ENCODE measurements at places on chromosomes 5 and 9.
A peak's percentile ranks its signal among the peaks of the same experiment; 100 is the strongest.

- no peaks in the 10 kb centered on the region for H3K36me3 ChIP-seq
- H3K27ac ChIP-seq = no peak overlapping the region
- no peak overlapping the region for H3K4me3 ChIP-seq
- no peak for DNase-seq
- no peaks in the 10 kb centered on the region for H3K27me3 ChIP-seq
- peaks cover 7% of the 10 kb centered on the region for H3K4me1 ChIP-seq
Measured at GRCh38 chr5:68314465-68314864, 98.9 kb downstream of the PIK3R1 start.

- no peaks in the 10 kb centered on the region for H3K36me3 ChIP-seq
- H3K4me3 ChIP-seq = no peak overlapping the region
- H3K27me3 ChIP-seq = no peaks in the 10 kb centered on the region
- no peak overlapping the region for H3K27ac ChIP-seq
- DNase-seq = peak; percentile 35
Measured at GRCh38 chr5:4563400-4563799, 576.7 kb upstream of the ADAMTS16 start.

GRCh38 chr9:70998962-70999361, 122.5 kb downstream of the TRPM3 start:
- no peak overlapping the region for H3K4me3 ChIP-seq
- no peak overlapping the region for H3K27ac ChIP-seq
- no peaks in the 10 kb centered on the region for H3K4me1 ChIP-seq
- no peaks in the 10 kb centered on the region for H3K36me3 ChIP-seq
- no peak for DNase-seq

DNA sequence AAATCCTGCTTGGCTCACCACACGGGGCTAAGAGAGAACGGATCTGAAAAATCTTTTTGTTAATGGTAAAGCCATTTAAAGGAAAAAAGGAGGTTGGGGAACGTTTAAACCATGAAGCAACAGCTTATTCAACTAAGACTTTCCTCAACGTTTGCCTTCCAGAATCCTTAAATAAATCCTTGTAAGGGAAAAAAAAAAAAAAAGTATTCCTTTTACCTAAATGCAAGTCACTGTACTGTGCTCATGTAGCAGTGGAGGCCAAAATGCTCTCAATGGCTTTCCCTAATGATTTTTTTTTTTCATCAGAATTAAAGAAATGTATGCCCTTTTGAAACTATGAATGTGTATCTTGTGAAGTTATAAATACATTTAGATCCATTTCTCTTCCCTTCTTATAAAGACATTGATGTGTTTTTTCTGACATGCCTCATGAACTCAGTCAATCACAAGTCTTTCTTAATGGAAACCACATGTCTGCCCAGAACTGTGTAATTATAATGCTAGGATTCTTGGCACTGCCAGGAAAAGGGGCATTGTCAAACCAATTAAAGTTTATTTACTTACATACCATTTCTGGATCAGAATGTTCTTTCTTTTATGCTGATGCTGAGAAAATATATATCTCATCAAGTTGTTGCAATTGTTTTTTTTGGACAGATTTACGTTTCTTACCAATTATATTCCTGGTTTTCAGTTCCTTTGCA, 107.5 kb downstream of the EBF1 start:
- no peak for DNase-seq
- H3K27ac ChIP-seq = no peak overlapping the region
- no peaks in the 10 kb centered on the region for H3K36me3 ChIP-seq
- peaks cover 3% of the 10 kb centered on the region for H3K4me1 ChIP-seq

DNA sequence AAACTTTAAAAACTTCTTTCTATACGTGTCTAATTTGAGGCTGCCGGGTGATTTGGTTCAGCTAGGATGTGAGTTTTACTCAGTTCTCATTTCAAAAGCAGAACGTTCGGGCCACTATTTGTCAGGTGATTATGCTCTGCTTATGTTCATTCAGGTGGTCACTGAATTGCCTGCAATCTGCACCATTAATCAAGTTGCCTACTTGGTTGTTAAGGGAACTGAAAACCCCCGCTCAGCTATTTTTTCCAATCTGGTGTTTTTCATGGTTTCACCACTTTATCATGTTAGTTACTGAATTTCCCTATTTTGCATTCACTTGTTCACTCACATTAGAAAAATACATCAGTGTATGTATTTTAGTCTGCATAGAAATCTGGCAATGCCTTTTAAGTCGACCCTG, 523.0 kb downstream of the CSNK1G3 start:
- no peak overlapping the region for H3K4me3 ChIP-seq
- no peaks in the 10 kb centered on the region for H3K27me3 ChIP-seq
- no peak for DNase-seq
- no peaks in the 10 kb centered on the region for H3K4me1 ChIP-seq
- H3K27ac ChIP-seq = no peak overlapping the region

GRCh38 chr5:73694089-73694488, 68.1 kb downstream of the ARHGEF28 start:
- H3K27me3 ChIP-seq = no peaks in the 10 kb centered on the region
- no peaks in the 10 kb centered on the region for H3K36me3 ChIP-seq
- H3K4me3 ChIP-seq = no peak overlapping the region
- DNase-seq = no peak
- H3K4me1 ChIP-seq = peaks cover 32% of the 10 kb centered on the region

DNA sequence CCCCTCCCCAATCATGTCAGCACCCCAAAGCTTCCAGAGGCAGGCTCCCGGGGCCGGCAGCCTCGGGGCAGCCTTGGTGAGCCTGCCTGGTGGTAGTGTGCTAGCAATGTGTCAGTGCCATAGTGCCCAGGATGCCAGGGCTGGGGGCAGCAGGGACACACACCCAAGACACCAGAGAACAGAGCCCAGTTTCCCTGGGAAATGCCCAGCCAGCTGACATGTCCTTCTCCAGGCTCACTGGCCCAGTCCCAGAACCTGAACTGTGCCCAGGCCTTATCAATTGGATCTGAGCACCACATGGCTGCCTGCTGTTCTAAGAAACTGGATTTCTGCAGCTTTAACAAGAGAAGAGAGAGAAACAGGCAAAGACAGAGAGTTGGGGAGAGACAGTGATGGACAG, 74.9 kb upstream of the LRRTM2 start:
- H3K36me3 ChIP-seq = no peaks in the 10 kb centered on the region
- no peak for DNase-seq
- no peak overlapping the region for H3K27ac ChIP-seq
- no peak overlapping the region for H3K4me3 ChIP-seq
- H3K4me1 ChIP-seq = peaks cover 17% of the 10 kb centered on the region

DNA sequence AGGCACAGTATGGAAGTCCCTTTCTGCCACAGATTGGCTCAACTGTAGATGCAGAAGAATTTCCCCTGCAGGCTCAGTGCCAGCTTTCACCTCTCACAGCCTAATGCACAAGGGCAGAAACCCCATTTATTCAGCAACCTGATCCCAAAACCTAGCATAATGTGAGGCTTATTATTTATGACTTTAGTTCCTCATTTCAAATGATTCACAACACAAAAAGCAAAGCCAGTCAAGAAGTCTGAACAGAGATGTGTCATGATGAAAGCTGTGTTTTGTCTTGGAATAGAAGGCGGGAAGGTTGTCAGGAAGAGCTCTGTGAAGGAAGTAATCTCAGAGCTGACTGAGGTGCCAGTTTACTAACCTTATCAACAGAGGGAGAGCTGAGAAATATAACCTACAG, 369.7 kb downstream of the LRRC70 start:
- DNase-seq = no peak
- no peaks in the 10 kb centered on the region for H3K4me1 ChIP-seq
- no peaks in the 10 kb centered on the region for H3K27me3 ChIP-seq
- H3K4me3 ChIP-seq = no peak overlapping the region
- no peaks in the 10 kb centered on the region for H3K36me3 ChIP-seq
- H3K27ac ChIP-seq = no peak overlapping the region

- no peaks in the 10 kb centered on the region for H3K36me3 ChIP-seq
- no peaks in the 10 kb centered on the region for H3K4me1 ChIP-seq
- H3K4me3 ChIP-seq = no peak overlapping the region
Measured at GRCh38 chr5:17910318-17910717, 276.1 kb downstream of the TAF11L14 start.

DNA sequence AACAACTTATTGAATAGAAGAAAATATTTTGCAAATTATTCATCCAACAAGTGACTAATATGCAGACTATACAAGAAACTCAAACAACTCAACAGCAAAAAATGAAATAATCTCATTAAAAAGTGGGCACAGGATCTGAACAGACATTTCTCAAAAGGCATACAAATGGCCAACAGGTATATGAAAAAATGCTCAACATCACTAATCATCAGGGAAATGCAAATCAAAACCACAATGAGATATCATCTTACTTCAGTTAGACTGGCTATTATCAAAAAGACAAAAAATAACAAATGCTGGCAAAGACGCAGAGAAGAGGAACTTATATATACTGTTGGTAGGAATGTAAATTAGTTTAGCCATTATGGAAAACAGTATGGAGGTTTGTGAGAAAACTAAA, 1.8 kb upstream of the AMACR start:
- H3K36me3 ChIP-seq = no peaks in the 10 kb centered on the region
- no peak for DNase-seq
- no peaks in the 10 kb centered on the region for H3K27me3 ChIP-seq

- H3K27me3 ChIP-seq = no peaks in the 10 kb centered on the region
- no peak overlapping the region for H3K4me3 ChIP-seq
- H3K36me3 ChIP-seq = peaks cover 34% of the 10 kb centered on the region
- no peak for DNase-seq
- H3K4me1 ChIP-seq = peaks cover 23% of the 10 kb centered on the region
Measured at GRCh38 chr9:134693011-134693410, 51.4 kb downstream of the COL5A1 start.

DNA sequence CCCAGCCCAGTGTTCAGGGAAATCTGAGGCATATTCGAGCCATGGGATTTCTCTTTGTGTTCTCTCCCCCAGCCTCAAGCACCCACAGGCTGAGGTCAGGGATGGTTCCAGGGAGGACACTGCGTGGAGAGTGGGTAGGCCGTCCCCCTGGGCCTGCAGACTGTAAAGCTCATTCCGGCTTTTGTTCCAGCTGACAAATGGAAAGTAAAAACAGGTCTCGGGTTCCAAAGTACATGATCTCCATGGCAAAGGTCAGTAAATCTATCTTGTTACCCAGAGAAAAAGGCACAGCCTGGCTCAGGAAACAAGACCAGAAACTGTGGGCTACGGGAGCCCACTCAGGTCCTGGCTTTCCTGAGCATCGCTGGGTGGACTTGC, 116.2 kb downstream of the ROR2 start:
- H3K4me1 ChIP-seq = no peaks in the 10 kb centered on the region
- peaks cover 14% of the 10 kb centered on the region for H3K27me3 ChIP-seq
- no peaks in the 10 kb centered on the region for H3K36me3 ChIP-seq
- H3K27ac ChIP-seq = no peak overlapping the region
- no peak overlapping the region for H3K4me3 ChIP-seq

DNA sequence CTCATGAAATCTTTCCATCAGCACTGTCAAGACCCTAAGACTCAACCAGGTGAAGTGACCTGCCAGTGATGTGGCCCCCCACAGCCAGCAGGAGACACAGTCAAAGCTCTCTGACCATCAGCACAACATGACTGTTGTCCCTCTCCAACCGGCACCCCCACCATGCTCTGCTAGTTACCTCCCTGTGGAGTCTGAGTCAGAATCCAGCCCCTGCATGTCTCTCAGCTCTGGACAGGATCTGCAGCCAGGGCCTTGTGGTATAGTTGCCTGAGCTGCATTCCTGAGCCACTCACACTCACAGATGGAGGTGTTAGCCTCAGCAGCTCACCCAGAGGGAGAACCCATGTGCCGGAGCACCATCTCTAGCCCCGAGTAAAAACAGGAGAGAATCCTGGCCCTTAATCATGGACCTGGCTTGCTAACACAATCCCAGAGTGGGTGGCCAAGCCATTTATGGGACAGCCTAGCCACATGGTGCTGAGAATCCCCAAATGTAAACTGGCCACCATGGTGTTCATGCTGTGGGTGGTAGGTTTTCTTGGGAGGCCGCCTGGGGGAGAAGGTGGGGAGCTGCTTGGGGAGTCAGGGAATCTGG, 237.8 kb downstream of the PAPPA start:
- no peaks in the 10 kb centered on the region for H3K36me3 ChIP-seq
- peak; percentile 86 for DNase-seq
- no peak overlapping the region for H3K4me3 ChIP-seq
- H3K4me1 ChIP-seq = peaks cover 3% of the 10 kb centered on the region

DNA sequence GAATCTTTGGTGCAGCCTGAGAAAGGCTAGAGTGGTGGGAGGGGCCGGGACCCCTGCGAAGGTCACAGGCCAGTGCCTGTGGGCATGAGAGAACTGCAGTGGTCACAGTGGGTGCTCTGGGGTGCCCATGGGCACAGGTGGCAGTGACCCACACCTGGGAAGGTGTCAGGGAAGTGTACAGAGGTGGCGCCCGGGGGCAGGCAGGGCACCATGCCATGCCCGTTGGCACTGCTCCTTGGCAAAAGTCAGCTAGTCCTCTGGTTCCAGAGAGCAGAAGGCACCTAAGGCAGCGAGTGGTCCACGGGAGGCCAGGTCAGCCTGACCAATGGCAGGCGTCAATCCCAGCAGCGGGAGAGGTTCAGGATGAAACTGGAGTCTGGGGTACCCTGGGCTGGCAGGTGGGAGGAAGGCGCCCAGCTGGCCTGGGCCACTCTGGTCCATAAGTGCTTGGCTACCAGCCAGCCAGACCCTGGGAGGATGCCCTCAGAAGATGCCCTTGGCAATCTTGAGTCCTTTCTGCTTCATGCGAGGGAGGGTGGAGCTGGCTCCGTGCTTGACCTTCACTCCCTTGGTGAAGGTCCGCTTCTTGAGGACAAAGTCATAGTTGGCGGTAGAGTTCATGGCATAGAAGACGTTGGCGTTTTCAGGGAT, 22.8 kb downstream of the RALGDS start:
- H3K4me3 ChIP-seq = no peak overlapping the region
- peaks cover 14% of the 10 kb centered on the region for H3K36me3 ChIP-seq
- no peak for DNase-seq
- H3K27me3 ChIP-seq = no peaks in the 10 kb centered on the region
- H3K27ac ChIP-seq = no peak overlapping the region
- H3K4me1 ChIP-seq = no peaks in the 10 kb centered on the region

GRCh38 chr5:37615184-37615583, 224.7 kb downstream of the GDNF start:
- no peaks in the 10 kb centered on the region for H3K36me3 ChIP-seq
- DNase-seq = peak; percentile 98
- H3K4me3 ChIP-seq = no peak overlapping the region
- no peaks in the 10 kb centered on the region for H3K27me3 ChIP-seq
- H3K4me1 ChIP-seq = peaks cover 11% of the 10 kb centered on the region
- H3K27ac ChIP-seq = peak overlapping the region; percentile 83

DNA sequence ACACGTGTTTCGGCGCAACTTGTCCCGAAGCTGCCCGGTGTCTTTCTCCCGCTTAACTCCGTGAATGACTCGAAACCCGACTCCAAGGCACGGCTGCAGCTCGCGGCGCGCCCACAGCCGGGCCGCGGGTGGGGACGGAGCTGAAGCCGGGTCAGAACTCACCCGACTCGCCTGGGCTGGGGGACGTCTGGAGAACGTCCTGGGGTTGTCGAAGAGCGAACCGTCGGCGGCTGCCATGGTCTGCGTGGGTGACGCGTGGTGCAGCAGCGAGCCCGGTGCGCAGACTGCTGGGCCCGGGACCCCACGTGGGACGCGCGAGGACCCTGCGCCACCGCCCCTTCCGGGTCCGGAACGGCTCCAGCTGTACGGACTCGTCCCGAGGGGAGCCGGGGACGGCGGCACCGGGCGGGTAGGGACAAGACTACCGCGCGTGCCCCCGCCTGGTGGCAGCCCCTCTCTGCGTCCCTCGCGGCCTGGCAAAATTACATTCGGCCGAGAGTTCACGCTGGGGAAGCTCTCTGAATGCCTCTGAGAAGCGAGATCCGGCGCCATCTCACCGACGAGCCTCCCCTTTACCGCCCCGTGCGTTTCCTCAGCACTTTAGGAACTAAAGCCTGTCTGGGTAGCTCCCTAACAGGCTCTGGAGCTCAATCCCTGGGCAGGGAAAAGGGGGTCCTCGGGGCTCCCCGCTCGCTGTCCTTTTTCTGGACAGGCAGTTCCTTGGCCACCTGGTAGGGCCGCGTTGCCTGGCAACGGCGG, at the start of gene DDX31:
DDX31 (minus strand) TSS at position 286 of the 759 bp plus-strand sequence; CDS start at position 237, 49 bp downstream.
- H3K27me3 ChIP-seq = no peaks in the 10 kb centered on the region
- H3K27ac ChIP-seq = peak within 1 kb of the TSS; percentile 97
- peak; percentile 71 for DNase-seq
- no peaks in the 10 kb centered on the region for H3K36me3 ChIP-seq
- peak within 1 kb of the TSS; percentile 93 for H3K4me3 ChIP-seq
